ENCODE measurements at places on chromosomes 16 and 17. TPM values are rescaled to one million over a fixed set of nuclear protein-coding genes. Genes with fewer than 3 reads are reported as not detected.
A peak's percentile ranks its signal among the peaks of the same experiment; 100 is the strongest.

DNA sequence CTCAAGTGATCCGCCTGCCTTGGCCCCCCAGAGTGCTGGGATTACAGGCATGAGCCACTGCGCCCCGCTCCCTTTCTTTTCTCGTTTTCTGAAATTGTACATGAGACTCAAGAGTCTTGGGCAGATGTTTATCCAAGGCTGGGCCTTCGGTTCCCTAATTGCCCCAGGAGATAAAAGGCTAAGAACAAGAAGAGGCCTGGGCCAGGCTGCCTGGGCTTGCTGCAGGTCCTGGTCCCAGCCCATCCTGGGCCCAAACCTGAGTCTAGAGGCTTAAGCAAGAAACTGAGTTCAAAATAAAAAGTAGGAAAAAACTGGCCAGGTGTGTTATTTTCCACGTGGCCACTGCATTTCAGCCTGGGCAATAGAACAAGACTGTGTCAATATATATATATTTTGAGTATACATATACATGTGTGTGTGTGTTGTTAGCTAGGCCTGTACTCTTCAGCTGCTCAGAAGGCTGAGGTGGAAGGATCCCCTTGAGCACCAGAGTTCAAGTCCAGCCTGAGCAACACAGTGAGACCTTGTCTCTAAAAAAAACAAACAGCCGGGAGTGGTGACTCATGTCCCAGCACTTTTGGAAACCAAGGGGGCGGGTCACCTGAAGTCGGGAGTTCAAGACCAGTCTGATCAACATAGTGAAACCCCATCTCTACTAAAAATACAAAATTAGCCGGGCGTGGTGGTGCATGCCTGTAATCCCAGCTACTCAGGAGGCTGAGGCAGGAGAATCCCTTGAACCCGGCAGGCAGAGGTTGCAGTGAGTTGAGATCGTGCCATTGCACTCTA lies 6.8 kb upstream of the CLUH start:
- no peak for DNase-seq
- no peaks in the 10 kb centered on the region for H3K36me3 ChIP-seq
- H3K27me3 ChIP-seq, result peaks cover 9% of the 10 kb centered on the region
- no peak overlapping the region for H3K27ac ChIP-seq
- H3K4me1 ChIP-seq, result peaks cover 10% of the 10 kb centered on the region
- H3K4me3 ChIP-seq, result no peak overlapping the region

- H3K4me3 ChIP-seq, result peak within 1 kb of the TSS; percentile 80
- DNase-seq, result peak; percentile 87
- H3K27ac ChIP-seq, result peak within 1 kb of the TSS; percentile 84
- no peaks in the 10 kb centered on the region for H3K27me3 ChIP-seq
- peaks cover 19% of the 10 kb centered on the region for H3K4me1 ChIP-seq
Observed at GRCh38 chr17:35141681-35142466, at the start of gene NLE1. NLE1 (minus strand) TSS chr17:35142303; CDS start chr17:35142275, 28 bp downstream.

The ABCA8 gene
- total RNA-seq, result not detected

The FAM234A gene
- 16.0 TPM for total RNA-seq

DNA sequence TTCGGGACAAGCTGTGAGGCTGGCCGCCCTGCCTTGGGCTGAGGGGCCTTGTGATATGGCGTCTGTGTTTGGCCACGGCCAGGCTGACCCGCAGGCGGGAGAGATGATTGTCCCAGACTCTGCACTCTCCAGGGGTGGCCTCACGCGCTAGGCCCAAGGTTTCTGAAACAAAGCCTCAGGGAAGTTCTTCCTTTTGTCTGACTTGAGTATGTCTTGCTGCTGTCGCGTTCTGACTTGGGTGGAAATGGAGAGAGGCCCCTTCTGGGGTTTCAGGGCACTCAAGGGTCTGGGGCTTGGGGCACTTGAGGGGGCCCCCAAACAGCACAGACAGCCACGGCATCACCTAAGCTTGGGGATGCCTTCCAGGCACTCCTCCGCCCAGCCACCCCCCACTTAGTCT lies 3.8 kb upstream of the METRN start:
- H3K27ac ChIP-seq, result no peak overlapping the region
- H3K4me3 ChIP-seq, result no peak overlapping the region
- H3K27me3 ChIP-seq, result peaks cover 47% of the 10 kb centered on the region
- H3K36me3 ChIP-seq, result no peaks in the 10 kb centered on the region
